Dermis blood vessel endothelial cell (primary cell): ENCODE measurements at places on chromosomes 3 and 15.
A peak's percentile ranks its signal among the peaks of the same experiment; 100 is the strongest.

DNA sequence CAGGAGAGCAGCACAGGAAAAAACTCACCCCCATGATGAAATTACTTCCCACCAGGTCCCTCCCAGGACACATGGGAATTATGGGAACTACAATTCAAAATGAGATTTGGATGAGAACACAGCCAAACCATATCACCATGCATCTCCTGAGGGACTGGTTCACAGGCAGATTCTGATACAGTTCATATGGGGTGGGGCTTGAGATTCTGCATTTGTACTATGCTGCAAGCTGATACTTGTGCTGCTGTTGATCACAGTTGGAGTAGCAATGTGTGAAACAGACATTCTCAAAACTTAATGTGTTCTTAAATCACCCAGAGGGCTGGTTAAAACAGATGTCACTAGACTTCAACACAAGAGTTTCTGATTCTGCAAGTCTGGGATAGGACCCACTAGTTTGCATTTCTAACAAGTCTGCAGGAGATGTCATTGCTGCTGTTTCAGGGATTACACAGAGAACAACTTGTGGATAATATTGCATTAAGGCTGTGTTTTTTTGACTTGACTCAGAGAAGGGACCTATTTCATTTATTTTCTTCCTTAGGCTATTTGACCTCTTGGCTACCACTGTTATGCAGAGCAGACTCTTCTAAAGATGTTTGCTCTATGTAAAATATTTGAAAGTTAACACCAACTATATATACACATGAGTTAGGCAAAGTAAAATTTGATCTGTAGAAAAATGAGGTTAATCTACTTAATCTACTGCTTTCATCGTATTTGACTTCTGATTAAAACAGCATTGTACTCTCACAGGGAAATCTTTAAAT, 194.2 kb upstream of the CNTN3 start:
- DNase-seq = no peak

- DNase-seq = peak; percentile 85
Observed at GRCh38 chr3:160006282-160007163, 17.9 kb downstream of the IL12A start.

- DNase-seq = no peak
Observed at GRCh38 chr3:55521738-55522421, 34.8 kb upstream of the WNT5A start.

- peak; percentile 70 for DNase-seq
Observed at GRCh38 chr3:170037463-170038433, at the start of gene GPR160. GPR160 (plus strand) TSS chr3:170037995; CDS start chr3:170083973, 45,978 bp downstream.

GRCh38 chr15:36782681-36783080, 203.3 kb downstream of the CDIN1 start:
- DNase-seq = peak; percentile 30

- no peak for DNase-seq
Observed at GRCh38 chr3:89617706-89618105, 510.3 kb downstream of the EPHA3 start.
